GM13976 (cell line): ENCODE measurements at places on chromosomes 11 and 22.

GRCh38 chr11:35563484-35564244, 38.2 kb upstream of the PAMR1 start:
- DNase-seq = no peak

- no peak for DNase-seq
Measured at GRCh38 chr22:27086080-27087044, 429.0 kb downstream of the MIAT start.

- DNase-seq = peak; percentile 95
Measured at GRCh38 chr11:70755410-70756158, 357.3 kb downstream of the CTTN start.

DNA sequence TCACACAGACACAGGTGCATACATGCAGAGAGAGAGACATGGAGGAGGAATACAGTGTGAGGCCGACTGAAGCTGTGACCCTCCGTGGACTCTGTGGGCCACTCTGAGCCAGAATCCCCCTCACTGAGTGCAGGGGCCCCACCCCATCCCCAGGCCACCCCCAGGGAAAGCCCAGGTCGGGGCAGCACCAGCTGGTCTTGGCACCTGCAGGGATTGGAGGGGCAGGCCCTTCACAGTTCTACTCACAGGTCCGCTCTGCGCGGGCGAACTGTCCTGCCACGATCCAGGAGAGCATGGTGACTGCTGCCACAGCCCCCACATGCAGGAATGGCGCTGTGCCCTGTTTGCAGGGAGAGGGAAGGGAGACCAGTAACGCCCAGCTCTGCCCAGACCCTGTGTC, 16.3 kb upstream of the KLHL35 start:
- no peak for DNase-seq

DNA sequence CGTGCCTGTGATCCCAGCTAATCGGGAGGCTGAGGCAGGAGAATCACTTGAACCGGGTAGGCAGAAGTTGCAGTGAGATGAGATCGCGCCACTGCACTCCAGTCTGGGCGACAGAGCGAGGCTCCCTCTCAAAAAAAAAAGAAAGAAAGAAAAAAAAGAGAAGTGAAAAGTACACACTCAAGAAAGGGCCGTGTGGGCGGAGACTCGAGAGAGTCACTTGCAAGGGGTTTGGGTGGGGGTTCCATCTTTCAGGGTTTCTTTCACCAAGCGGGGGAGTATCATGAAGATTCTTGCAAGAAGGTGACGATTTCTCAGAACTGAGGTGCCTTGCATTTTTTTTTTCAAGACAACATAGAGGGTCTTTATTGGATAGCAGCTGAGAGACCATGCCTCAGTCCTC, 4.0 kb upstream of the IFITM5 start:
- DNase-seq = peak; percentile 82

DNA sequence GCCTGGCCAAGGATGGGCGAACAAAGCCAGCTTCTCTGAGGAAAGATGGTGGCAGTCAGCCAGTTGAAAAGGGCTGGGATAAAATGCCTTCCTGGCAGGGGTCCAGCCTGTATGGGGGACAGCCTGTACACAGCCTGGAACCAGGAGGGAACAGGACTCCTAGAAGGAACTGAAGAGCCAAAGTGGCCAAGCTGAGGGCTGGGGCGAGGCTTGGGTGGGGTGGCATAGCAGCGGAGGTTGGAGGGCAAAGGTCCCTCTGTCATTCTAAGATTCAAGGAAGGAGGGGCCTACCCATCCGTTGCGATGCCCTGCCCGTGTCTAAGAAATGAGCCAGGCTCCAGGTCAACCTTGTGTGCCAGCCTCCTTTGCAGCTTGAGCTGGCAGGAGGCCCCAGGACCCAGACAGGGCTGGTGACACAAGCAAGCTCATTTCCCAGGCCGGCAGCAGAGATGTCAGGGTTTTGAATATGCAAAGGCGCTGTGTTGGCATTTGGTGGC, 22.6 kb downstream of the FADD start:
- DNase-seq = no peak

DNA sequence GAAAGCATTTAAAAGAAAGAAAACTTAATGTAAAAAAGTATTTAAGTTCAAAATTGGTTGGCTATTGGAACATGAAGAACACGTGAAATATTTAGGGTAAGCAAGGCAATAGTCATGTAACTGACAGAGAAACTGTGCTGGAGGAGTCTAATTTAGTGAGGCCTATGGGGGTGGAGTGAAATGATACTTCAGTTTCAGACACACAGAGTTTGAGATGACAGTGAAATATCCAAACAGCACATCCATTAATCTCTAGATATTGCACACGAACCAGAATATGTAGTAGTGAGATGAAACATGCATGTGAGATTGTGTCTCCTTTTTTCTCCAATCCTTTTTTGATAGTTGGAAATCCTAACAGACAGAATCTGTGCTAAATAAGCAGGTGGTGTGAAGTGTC, 739.0 kb downstream of the CNTN5 start:
- DNase-seq = no peak

- DNase-seq = no peak
Measured at GRCh38 chr11:1410366-1411291, 20.9 kb downstream of the BRSK2 start.
